Activated CD4-positive, alpha-beta T cell treated with anti-CD3 and anti-CD28 coated beads, Interleukin-2, Interleukin-4, amounts not matched to agents 100 ng/mL and 50 ng/mL, durations not matched to agents 16 hours and 8 hours (primary cell): ENCODE measurements at places on chromosomes 16 and 17.

GRCh38 chr17:35046740-35047283, 16.7 kb downstream of the RFFL start:
- peak; percentile 92 for DNase-seq

DNA sequence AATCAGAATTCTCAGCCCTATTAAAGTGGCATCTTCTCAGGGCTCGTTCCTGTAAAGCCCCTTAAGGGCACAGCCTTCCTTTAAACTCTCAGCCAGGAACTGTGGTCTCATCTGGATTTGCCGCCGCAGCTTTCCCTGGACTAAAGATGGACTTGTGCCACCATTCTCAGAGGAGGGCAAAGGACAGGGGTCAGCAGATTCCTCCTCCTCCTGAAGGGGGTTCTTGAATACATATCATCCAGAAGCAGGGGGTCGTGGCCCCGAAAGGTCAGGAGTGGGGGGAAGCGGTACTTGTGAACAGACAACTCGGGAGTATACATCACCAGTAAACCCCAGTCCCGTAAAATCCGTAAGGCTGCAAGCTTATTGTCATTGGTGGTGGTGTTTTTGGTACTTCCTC, 174.8 kb downstream of the RPTOR start:
- no peak for DNase-seq

DNA sequence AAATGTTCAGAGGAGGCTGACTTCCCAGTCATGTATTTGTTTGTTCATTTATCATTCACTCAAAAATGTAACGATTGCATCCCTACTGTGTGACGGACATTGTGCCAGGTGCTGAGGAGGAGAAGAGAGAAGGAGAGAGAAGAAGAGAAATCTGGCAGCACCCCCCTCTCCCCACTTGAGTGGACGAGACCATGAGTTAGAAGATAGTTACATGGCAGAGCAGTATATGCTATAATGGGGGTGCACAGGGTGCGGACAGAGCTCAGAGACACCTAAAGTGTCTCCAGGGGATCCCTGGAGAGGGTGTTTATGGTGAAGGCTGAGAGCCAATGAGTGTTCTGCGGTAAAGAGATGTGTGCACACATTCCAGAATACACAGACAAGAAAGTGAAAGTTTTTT, 6.6 kb upstream of the JPH3 start:
- DNase-seq: no peak

DNA sequence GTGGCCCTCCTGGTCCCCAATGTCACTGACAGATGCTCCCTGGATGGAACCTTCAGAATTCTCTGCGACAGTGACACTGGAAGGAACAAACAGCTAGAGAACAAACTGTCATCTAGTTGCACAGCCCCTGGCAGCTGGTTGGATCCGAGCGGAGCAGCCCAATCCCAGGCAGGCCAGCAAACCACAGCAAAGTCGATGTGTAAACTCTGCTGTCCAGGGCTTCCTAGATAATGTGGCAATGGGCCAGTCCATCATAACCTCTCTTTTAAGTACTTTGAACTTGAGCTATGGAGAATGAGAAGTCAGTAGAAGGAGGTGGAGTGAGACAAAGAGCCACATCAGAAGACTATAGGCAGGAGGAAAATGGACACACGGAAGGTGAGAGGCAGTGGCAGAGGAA, 323.0 kb downstream of the CBLN1 start:
- DNase-seq: no peak

- DNase-seq: no peak
These were observed 93.4 kb upstream of the TNRC6A start for GRCh38 chr16:24635900-24636610.

DNA sequence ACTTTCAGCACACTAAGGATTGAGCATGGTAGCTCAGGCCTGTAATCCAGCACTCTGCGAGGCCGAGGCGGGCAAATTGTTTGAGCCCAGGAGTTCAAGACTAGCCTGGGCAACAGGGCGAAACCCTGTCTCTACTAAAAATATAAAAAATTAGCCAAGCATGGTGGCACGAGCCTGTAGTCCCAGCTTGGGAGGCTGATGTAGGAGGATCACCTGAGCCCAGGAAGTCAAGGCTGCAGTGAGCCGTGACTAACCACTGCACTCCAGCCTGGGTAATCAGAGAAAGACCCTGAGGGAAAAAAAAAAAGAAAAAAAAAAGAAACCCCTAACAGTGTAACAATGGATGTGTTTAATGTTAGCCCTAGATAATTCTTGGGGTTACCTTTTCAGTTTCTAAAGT, 24.0 kb downstream of the PARN start:
- no peak for DNase-seq

- no peak for DNase-seq
These were observed 346.9 kb upstream of the PSMD7 start for GRCh38 chr16:73949574-73950320.

GRCh38 chr17:49548506-49549310, 27.0 kb upstream of the NXPH3 start:
- DNase-seq: no peak

DNA sequence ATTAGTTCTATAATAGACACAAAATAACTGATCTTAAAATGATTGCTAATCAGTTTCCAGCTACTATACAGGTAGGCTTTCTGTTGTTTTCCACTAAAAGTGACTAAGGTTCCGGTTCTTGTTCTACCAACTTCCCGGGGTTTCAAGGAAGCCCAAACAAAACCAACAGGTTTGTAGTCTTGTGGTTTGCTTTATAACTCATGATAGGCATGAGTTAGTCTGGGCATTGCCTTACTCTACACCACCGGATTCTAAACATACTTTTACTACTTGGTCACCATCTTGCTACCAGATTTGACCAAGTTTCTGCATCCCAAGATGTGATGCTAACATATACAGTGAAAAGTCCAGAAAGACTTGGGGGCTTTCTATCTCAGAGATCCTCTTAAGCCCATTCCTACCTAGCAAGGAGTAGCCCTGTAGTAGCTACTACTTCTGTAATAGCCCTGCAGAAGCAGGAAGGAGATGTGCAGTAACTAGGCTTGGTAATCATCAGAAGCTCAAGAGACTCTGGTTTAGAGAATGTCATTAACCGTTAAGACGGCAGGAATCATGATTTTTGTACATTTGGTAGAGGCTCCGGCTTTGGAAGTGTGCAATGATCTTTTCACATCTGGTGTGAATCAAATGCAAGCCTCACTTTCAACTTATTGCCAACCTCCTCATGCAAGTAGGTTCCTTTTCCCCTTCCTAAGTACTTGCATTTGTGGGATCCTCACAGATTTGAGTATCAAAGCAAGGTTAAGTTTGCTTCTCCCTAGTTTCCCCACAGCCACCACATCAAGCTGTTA, 1.6 kb downstream of the FAM117A start:
- no peak for DNase-seq

DNA sequence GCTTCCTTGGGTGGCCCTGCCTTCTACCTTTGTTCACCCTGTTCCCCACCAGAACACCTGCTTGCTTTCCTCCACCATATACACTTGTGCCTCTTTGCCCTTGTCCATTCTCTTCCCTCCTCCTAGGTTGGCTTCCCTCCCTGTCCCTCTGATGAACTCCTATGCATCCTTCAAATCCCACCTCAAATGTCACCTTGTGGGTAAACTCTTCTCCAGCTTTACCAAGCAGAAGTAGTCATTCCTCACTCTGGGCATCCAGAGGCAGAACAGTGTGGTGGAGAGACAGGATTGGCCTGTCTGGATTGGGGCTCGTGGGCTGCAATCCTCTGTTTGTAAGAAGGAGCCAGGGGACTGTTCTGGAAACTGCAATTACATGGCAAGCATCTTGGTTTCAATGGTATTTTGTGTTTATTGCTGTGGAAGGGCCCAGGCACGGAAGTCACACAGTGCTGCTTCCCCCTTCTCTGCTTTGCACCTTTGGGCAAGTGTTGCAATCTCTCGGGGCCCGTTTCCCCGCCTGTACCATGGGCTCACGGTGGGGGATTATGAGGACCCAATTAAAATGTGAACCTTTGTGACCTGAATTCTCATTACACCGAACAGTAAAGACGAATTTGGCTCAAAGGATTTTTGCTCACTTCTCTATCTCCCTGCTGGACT, 21.9 kb upstream of the NXPH3 start:
- no peak for DNase-seq

DNA sequence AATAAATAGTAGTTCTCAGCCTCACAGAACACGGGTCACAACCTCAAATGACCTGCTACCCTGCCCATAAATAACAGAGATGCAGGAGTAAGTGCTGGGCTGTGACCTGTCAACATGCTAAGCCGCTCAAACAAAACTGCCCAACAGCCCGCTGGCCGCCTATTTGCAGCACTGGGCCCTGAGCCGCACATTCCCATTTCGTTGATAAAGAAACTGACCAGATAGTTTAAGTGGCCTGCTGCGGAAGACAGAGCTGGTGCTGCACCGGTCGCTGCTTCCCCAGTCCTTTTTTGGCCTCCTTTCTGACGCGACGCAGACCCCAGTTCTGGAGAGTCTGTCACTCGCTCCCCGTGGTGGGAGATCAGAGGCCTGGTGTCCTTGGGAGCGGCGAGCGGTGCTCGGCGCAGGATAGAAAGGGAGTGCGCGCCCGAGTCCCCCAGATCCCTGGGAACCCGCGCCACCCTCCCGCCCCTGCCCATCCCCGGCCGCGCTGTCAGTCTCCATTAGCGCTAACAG, 349 bp upstream of the SLC6A2 start:
- no peak for DNase-seq

DNA sequence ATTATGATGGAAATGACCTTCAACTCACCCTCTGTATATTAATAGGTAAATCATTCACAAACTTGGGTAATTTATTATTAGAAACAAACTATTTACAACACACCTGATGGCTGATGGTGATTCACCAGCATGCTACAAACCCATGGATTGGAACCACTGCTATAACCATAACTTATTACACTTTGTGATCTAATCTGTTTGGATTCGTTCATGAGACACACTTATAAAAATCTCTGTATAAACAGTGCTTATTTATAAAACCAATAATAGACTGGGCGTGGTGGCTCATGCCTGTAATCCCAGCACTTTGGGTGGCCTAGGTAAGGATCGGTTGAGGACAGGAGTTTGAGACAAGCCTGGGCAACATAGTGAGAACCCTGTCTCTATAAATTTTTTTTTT, 16.0 kb downstream of the SMIM36 start:
- DNase-seq: no peak

GRCh38 chr17:71407981-71408380, 712.8 kb upstream of the SOX9 start:
- no peak for DNase-seq

GRCh38 chr17:17440010-17440843, 36.6 kb upstream of the MED9 start:
- DNase-seq: peak; percentile 75

DNA sequence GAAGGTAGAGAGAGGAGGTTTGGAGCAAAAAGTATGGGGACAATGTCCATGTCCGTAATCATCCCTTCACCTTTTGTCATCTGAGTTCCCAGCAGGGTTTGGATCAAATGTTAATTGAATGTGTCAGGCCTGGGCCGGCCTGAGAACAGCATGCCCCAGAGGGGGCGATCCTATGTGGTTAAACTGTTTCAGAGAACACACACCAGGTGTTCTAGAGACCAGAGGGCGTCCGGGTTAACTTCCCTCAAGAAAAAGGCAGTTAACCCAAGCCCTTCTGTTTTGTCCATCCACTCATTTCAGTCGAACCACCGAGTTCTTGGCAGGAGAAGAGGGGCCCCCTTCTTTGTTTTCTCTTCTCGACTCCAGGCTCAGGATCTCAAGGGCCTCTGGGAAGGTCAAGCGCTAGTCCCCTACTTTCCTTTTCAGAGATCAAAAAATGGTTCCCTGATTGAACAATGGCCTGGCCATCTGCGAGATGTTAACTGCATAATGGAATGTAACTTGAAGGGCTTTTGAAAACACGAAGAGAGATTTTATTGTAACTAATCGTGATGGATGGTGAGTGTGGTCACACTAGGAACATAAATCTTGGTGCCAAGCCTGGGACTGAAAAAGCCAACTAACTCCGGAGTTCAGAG, 142.5 kb downstream of the IRX3 start:
- no peak for DNase-seq

- no peak for DNase-seq
These were observed 2.4 kb upstream of the CXCL16 start for GRCh38 chr17:4742133-4742532.

GRCh38 chr17:245611-246010, 64.2 kb upstream of the DOC2B start:
- DNase-seq: no peak

DNA sequence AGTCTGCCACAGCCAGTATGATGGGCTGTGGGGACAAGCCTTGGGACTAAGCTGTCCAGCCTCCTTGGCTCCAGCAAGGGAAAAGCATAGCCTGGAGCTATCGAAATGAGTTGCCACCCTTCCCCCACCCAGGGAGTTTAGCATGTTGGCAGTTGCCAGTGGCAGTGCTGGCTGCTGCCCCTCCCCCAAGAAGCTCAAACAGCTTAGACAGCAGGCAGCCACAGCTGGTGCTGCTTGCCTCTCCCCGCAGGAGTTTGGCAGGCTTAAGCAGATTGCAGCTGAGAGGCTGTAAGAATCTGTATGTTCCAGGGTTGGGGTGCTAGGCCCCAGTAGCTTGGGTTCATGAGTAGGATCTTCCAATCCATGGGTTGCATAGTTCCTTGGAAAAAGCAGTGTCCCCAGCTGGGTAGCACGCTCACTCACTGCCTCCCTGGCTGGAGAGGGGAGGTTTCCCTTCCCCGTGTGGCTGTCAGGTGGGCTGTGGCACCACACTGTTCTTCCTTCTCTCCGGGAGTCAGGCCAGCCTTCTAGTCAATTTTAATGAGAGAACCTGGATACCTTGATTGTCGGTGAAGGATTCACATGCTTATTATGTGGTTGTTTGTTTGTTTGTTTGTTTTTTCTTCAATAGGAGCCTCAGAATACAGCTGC, 506.1 kb downstream of the CDH11 start:
- no peak for DNase-seq

DNA sequence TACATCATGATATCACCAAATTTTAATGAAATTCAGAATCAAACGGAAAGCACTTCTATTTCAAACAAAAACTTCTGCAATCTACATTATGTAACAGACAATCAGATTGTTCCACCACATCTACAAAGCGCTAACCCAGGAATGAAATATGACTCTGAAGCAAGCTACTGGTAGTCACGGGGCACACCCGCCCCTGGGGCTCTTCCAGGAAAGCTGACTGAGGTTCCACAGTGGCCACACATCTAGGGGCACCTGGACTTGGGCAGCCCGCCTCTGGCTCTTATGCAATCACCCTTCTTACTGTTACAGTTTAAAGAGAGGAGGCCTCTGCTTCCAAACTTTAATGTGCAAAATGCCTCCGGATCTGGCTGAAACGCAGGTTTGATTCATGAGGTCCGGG, 27.5 kb downstream of the ZCCHC14 start:
- DNase-seq: no peak

DNA sequence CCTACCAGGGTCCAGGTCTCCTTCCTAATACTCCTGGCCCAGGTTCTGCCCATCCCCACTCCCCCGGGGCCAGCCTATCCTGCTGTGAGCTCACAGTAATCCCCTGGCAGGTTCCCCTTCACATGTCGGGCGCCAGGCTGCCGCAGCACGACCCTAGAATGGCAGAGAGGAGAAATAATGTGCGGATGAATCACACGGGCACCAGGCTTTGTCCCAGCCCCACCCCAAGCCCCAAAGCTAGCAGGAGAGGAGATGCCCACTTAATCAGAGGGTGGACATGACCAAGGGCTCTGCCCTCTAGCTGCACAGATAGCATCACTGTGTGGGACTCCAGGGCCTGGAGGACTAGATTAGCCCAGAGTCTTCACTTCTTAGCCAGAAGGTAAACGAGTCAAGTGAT, 39.5 kb downstream of the ST3GAL2 start:
- DNase-seq: no peak
